ENCODE measurements at places on chromosomes 4 and X.

GRCh38 chr4:8704632-8705031 is 112.1 kb downstream of the CPZ start:
- no peak for DNase-seq

DNA sequence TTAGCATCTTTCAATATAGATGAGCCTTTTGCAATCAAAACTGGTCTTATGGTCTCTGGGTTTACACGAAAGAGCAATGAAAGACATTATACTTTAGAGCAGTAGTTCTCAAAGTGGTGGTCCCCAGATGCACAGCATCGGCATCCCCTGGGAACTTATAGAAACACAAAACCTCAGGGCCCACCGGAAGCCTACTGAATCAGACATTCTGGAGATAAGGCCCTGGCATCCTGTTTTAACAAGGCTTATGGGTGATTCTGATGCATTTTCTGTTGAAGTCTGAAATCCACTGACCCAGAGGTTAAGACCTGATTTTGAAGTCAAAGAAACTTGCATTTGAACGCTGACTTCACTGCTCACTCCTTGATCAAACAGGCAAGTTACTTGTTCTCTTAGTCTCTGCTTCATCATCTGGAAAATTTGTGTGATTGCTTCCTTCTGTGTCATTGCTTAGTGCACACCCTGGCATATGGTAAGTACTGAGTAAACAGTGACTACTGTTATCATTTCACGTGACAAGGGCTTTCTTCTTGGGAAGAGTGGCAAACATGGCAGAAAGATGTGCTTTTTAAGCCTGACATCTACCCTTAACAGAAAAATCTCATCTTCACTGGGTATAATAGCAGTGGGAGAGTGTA is 14.5 kb downstream of the CHRNA9 start:
- no peak for DNase-seq

DNA sequence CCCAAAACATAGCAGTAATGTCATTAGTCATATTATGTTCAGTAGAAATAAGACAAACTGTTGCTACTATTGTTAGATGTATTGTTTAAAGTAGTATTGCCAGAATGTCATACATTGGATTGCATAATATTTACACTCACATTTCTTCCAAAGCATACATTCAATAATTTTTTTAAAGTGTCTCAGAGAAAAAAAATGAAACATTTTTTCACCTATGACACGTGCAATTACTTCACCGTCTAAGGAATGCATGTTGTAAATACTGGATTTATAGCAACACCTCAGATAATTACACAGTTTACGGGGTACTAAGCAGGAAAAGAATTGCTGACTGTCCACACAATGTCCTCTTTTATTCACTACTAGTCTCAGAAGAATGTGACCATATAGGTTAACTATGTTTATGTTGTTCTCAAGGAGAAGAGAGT is 162.1 kb downstream of the PCDH18 start:
- no peak for DNase-seq

DNA sequence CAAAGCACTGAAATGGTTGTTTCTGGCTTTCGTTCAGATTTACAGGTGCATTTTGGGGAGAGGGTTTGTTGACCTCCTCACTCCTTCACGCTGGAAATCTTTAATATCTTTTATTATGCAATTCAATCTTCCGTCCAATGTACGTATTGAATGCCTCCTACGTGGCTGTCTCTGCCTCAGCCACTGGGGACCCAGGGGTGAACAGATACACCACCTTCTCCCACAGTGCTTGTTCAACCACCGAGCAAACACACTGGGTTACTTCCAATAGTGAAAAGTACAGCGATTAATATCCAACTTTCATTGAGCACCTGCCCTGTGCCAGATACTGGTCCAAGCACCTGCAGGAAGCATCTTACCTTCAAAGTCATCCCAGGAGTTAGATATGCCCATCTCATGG is 52.1 kb downstream of the NYX start:
- DNase-seq, result no peak

DNA sequence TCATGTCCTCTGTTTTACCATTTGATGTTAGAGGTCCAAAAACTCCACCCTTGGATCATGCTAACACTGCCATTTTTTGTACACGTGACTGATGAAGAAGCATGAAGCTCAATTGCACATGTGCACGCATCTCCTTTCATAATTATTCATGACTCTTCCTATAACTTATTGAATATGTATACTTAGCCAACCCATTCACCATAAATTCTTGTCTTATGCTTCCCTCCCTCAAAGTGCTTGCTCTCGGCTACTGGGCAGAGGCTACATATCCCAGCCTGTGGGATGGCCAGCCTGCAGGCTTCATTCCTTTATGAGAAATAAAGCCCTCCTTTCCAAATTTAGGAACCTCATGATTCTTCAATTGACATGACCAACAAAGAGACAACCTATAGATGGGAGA is 17.5 kb upstream of the BMP15 start:
- DNase-seq, result no peak

DNA sequence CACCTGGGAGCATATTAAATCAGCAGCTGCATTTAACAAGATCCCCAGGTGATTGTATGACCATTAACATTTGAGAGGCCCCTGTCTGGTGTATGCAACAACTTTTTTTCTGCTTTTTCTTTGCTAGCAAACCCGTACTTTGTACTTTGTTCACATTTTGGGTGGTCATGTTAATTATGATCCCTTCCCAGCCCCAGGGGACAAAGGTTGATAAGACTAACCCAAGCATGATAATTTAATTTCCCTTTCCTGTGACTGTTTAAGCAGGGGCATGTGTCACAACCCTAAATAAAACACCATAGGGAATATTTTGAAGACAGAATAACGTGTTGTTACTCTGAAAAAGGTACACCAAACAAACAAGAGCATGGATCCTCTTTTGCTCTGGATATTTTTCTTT is 332.0 kb downstream of the PCDH18 start:
- no peak for DNase-seq

- no peak for DNase-seq
Measured at GRCh38 chr4:122976111-122976510, 53.7 kb upstream of the NUDT6 start.

DNA sequence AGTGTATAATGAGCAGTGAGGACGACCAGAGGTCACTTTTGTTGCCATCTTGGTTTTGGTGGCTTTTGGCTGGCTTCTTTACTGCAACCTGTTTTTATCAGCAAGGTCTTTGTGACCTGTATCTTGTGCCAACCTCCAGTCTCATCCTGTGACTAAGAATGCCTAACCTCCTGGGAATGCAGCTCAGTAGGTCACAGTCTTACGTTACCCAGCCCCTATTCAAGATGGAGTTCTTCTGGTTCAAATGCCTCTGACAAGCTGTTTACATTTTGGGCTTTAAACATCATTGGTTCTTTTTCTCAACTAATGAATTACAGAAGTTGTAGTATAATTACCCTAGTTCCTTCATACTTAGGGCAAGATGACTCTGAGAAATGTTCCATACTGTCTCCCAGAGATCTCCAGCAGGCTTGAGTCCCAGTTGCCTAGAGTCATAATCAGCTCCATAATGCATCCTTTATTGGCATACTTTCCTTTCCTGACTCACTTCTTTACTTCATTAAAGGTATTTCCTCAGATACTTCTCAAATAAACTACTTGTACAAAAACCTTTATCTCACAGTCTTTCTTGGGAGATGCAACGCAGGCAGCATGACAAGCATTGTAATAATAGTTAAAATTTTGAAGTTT is 136.5 kb downstream of the KDM6A start:
- DNase-seq, result no peak

GRCh38 chrX:40849906-40850823 is 114.8 kb upstream of the MED14 start:
- DNase-seq, result no peak

DNA sequence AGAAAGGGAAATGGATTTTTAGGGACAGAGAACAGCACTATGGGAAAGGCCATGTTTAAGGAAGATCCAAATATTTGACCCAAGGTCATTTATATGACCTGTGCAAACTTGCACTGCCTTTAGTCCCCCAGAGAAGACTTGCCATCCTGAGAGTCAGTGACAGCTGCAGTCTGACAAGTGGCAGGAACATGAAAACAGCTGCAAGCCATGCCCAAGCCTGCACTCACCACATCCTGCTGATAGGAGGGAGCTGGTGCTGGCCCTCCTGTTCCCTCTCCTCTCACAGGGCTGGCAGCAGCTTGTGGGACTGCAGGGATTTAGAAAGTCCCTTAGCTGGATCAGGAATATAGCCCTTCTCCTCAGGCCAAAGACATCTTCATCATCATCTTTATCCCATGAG is 187.7 kb downstream of the RAP1GDS1 start:
- DNase-seq, result no peak

DNA sequence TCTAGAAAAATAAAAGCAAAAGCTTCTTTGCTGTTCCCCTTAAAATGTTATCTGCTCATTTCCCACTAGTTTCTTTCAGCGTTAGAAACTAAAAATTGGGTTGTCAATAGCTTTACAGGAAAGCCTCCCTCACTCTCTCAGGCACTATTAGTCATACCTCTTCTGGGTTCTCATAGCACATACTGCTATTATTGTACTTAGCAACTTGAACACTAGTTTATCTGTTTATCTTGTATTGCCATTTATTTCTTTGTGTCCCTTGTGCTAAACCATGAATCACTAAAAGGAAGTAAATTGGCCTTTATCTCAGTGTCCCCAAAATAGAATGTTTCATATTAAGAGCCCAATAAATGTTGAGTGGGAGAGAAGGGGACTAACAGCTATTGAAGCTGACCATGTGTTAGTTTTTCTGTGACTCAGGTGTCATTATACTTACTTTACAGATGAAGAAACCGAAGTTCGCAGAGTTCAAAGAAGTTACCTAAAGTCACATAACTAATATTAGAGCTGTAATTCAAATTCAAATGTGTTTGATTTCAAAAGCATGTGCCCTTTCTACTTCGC is 124.8 kb upstream of the CITED1 start:
- DNase-seq, result no peak

- DNase-seq, result no peak
Measured at GRCh38 chrX:39443240-39443639, 642.0 kb downstream of the MID1IP1 start.

DNA sequence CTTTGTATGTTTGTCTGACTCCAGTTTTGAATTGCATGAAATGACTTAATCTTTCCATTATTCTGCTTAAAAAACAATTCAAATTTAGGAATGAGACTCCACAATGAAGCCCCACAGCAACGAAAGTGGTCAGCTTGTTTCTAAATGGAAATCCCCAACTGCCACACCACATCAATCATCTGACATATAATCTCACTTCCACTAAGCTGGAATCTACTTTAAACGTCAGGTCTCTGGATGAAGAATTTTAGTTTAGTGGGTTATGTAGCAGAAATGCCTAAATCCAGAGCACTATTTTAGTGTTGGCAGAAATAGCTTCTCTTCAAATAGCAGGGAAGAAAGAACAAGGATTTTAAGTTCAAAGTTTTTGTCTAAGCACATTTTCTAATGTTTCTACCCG is 1.7 kb upstream of the BMP2K start:
- no peak for DNase-seq

Data from GOT3 (cell line).